NCI-H524 treated with DMSO at 0.1 percent for 48 hours (cell line): ENCODE measurements at places on chromosomes 11 and 22.

- no peak for DNase-seq
Observed at GRCh38 chr11:107018902-107019493, 722 bp upstream of the GUCY1A2 start.

DNA sequence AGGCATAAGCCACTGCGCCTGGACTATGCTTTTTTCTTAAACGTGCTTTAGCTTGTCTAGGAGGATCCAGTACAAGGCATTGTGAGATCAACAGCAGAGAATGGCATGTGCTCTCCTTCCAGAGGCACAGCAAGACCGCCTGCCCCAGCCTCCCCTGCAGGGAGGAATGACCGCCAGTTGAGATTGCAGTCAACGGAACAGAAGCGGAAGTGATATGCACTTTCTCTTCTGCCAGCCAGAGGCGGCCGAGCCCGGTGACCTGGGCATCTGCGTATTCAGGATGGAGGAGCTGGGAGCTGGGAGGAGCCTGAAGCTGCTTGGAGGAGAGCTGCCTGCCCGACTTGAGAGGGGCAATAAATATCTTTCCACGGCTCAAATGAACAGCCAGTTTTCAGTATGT is 243.0 kb downstream of the CTTN start:
- no peak for DNase-seq

DNA sequence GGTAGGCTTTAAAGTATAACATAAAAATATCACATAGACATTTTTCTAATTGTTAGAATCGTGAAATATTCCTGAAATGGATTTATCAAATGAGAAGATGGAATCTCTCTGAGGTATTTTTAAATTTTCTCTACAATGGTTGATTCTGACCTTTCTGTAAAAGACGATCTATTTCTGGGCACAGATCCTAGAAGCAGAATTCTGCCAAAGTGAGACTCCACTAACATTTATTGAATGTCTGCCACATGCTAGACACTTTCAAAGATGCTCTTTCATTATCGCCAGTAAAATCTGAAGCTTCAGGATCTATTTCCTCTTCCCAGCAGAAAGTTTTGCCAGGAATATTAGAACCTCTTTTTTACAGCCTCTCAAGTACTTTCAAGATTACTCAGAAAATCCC is 64.1 kb upstream of the TMEM45B start:
- no peak for DNase-seq

GRCh38 chr11:132904607-132905006 is 627.7 kb downstream of the OPCML start:
- peak; percentile 18 for DNase-seq

- DNase-seq = no peak
Observed at GRCh38 chr22:41488076-41488475, 19.2 kb downstream of the ACO2 start.

GRCh38 chr11:113977071-113977490 is 2.2 kb downstream of the HTR3A start:
- no peak for DNase-seq

- DNase-seq = no peak
Observed at GRCh38 chr11:105227363-105227762, 87.8 kb upstream of the CARD18 start.

- no peak for DNase-seq
Observed at GRCh38 chr11:88206751-88207150, 31.5 kb upstream of the RAB38 start.

- DNase-seq = no peak
Observed at GRCh38 chr22:25027043-25027906, 74.8 kb downstream of the KIAA1671 start.

GRCh38 chr22:39109361-39109760 is 12.3 kb downstream of the APOBEC3H start:
- DNase-seq = no peak

DNA sequence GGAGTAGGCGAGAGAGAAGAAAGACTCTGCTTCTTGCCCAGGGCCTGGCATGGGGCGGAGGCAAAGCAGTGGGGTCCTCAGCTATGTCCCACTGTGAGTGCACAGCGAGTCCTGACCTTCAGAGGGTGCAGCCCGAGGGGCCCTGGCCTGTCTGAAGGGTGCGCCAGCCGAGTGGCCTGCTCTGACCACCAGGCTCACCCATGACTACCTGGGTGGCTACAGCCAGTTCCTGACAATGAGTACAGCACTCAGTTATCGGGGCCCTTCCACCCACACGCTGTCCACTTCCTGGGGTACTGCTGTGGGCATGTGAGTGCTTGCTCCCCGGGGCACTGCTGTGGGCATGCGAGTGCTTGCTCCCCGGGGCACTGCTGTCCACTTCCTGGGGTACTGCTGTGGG is 74.1 kb upstream of the B3GAT1 start:
- DNase-seq = no peak

DNA sequence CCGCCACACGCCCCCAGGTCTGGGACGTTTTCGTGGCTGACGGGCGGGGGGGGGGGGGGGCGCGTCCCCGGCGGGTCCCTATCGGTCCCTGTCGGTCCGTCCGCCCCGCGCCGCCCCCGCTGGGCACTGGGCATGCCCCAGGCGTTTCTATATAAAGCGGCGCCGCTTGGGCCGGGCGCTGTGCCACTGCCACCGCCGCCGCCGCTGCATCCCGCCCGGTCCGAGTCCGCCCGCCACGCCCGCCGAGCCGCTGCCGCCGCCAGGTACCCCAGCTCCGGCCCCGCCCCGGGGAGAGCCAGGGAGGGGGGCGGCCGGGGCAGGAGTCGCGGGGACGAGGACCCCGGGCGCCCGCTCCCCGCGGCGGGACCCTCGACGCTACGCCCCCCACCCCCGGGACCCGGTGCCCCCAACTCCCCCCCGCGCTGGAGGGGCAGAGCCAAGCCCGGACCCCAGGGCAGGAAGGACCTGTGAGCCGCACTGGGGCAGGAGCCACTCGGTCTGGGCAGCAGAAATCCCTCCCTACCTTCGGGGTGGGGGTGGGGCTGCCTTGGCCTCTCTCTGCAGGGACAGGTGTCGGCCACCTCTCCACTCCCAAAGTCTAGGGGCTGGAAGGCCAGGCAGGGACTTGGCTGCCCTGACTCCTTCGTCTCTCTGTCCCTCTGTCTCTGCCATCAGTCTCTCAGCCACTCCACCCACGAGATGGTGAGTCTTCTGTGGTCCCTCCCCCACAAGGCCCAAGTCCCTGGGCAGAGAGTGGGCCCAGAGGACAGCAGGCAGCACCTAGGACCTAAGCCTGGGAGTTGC is at the start of gene CARNS1:
Gene CARNS1, plus strand, starts transcription at position 178 of the 804 bp plus-strand sequence. Its CDS starts 522 bp downstream, at position 700.
- no peak for DNase-seq

DNA sequence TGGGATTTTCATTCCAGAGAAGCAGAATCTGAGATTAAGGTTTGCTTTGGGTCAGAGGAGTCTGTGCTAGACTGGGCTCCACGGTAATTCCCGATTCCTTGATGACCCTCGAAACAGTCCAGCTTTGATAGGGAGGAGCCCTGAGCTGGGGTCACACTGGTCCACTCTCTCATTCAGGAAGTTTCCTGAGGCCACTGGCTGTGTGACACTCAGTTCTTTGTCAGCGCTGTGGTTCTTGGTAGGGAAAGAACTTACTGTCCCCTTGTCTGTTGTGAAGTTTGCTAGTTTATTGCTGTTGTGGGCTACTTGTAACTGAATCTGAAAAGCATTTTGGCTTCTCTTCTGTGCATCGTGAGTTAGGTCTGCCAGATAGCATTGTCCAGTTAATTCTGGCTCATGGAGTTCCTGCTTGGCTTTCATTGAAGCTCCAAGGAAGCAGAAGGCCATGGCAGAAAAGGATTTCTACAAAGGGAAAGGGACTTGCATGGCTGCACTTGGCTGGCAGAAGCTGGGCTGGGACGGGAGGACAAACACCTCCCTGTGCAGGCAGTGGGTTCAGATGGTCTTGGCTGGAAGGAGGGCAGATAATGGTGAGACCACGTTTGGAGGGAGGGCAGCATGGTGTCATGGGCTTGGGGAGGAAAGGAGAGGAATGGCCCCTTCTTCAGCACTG is 23.3 kb downstream of the BCR start:
- DNase-seq = no peak

DNA sequence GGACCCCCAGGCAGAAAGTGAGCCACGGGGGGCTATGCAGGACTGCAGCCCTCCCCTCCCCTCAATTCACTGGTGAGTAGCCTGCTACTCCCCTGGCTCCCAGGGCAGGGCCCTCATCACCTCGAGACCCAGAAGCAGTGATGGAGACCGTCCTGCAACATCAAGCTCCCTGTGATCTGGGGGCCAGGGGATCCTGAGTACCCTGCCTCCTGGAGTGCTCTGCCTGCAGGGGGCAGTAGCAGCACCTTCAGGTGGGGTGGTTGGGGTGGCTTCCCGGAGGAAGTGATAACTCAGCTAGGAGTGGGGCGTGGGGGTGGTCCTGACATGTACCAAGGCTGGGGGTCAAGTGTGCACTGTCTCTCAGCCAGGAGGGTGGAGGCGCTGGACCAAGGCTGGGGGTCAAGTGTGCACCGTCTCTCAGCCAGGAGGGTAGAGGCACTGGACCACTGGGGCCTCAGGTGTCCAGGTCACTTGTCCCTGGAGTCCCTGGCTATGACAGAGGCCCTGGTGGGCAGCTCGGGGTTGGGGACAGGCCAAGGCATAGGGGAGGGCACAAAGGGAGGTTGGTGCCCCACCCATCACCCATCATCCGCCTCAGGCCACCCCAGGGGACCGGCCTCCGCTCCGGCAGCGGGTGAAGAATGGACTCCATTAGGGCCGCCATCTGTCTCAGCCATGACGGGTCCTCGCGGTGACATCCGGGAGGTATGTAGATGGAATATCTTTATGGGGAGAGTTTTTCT is 9.4 kb downstream of the RTN4R start:
- DNase-seq = no peak

- no peak for DNase-seq
Observed at GRCh38 chr11:45323601-45324249, 37.6 kb upstream of the SYT13 start.

DNA sequence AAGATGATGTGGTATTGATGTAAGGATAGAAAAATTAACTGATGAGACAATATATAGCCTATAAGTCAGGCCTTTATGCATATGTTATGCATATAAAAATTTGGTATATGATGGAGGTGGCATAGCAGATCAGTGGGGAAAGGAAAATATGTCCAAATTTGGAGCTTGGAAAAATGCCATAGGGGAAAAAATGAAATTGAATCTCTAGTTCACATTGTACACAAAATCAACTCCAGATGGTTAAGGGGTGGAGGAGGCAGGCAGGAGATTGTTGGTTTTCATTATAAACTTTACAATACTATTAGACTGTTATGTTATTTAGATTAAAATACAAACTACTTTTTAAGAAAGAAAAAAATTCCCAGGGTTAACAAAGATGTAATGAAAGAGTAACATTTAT is 15.1 kb upstream of the CD3E start:
- no peak for DNase-seq

DNA sequence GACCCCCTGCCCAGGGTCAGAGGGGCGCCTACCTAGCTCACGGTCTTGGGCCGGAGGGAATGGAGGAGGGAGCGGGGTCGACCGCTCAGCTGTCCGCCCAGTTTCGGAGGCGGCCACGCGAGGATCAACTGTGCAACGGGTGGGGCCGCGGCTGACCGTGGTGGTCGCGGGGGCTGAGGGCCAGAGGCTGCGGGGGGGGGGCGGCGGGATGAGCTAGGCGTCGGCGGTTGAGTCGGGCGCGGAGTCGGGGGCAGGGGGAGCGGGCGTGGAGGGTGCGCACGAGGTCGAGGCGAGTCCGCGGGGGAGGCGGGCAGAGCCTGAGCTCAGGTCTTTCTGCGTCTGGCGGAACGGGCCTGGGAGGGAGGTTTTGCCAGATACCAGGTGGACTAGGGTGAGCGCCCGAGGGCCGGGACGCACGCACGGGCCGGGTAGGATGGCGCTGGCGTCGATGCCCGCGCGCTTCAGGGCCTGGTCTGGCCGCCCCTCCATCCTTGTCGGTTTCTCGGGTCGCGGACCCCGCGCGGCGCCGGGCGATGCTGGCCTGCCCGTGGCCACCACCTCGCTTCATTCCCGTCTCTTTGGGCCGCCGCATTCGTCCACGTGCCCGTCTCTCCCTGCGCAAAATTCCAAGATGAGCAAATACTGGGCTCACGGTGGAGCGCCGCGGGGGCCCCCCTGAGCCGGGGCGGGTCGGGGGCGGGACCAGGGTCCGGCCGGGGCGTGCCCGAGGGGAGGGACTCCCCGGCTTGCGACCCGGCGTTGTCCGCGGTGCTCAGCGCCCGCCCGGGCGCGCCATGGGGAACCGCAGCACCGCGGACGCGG is at the start of gene DRD4:
Gene DRD4, plus strand, starts transcription at position 759 of the 822 bp plus-strand sequence. Its CDS starts 36 bp downstream, at position 795.
- no peak for DNase-seq

DNA sequence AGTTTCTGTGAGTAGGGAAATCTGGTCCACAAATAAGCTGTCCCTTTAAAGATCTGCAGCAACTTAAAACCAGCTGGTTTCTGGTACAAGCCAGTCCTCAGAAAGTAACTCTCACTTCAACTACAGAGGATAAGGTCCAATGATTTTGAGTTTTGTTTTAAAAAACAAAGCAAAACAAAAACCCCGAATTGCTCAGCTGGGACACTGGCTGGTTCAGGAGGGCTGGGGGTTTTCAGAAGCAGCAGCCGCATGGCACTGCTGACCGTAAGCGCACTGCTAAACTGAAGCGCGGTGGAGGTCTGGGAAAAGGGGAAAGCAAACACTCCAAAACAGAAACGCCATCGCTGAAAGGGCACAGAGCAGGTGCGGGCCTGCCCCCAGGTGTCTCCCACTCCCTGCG is 59.7 kb downstream of the MICAL3 start:
- DNase-seq = no peak

DNA sequence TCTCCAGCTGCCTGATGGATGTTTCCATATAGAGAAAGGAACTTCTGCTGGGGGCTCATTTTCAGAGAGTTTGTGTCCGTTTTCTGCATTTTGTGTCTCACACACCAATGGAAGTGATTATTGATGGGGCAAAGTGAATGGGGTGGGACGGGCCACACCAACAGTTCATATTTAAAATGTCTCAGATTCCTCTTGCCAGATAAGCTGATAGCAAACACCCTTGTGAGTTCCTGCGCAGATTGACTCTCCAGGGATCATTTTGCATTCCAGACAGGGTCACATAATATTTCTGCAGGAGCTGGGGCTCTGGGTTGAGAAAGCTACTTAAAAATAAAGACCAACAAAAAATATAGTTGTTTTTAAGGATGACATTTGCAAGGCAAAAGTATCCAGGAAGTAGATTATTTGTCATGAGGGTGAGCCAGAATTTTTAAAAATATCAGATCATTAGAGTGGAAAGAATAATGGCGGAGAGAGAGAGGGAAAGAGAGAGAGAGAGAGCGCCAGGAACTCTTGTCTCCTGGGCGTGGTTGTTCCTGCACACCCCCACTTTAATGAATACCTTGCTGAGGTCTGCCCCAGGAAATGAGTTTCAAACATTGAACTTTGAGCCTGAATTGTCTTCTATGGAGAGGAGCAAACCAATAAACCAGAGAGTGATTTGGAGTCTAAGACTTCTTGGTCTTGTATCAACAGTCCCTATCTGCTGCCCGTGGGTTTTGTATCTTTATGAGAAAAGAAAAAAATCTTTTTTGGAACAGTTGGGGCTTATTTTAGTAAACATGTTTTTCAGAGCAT is 33.3 kb downstream of the MICAL2 start:
- DNase-seq = no peak

DNA sequence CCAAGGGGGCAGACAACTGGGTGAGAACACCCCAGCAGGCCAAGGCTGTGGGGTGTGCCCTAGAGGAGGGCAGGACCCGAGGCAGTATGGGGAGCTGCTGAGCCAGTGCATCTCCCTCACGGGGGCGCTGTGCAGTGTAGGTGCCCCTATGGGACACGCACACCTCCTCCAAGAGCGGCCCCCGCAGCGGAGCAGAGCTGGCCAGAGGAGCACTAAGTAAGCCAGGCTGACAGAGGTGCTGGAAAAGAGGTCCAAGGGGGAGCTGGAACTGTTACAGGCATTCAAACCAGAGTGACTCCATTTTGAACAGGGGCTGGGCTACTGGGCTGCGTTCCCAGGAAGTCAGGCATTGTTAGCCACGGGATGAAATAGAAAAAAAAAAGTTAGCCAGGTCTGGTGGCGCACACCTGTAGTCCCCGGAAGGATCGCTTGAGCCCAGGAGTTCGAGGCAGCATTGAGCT is 41.8 kb downstream of the TST start:
- DNase-seq = peak; percentile 3
